Mucosa of descending colon (tissue), 3 donors: ENCODE measurements at places on chromosomes 2 and 18.
A peak's percentile ranks its signal among the peaks of the same experiment; 100 is the strongest.

DNA sequence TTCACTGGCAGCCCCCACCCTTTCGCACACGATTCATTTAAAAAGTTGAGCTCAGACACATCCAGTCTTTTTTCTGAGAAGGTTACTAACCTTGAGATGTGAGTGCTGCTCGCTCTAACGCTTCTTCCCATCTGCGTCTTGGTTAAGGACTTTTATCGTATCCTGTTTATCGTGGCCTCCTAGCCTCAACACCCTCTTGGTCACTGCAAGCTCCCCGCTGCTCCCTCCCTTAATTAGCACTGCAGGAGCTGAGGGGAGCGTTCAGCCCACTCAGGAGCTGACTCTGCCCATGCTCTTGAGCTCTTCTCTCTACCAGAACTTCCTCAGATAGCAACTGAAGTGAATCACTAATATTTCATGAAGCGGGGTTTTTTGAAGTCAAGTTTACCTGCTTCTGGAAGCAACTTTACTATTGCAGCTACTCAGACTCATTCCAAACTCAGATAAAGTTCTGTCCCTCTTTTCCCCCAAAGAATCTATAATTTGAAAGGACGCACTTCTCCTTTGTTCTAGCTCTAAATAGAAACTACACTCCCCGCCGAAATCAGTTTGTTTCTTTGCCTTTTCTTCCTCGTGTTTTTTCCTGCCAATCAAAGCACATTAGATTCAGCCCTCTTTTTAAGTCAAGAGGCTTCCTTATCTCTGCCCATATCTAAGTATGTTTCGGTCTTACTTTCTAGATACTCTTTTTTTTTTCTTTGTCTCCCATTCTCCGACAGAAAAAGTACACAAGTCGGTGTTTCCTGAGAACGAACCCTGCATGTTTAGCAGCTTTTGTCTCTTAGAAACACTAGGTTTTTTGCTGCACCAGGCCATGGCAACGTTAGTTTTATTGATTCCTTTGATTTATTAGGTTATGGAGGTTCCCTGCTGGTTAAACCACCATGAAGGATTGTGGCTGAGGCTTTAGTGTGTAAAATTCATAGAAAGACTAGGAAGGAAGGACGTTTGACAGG, 9.3 kb upstream of the CD226 start:
- DNase-seq = no peak

GRCh38 chr2:156457523-156458517, 21.6 kb downstream of the GPD2 start:
- no peak for DNase-seq

DNA sequence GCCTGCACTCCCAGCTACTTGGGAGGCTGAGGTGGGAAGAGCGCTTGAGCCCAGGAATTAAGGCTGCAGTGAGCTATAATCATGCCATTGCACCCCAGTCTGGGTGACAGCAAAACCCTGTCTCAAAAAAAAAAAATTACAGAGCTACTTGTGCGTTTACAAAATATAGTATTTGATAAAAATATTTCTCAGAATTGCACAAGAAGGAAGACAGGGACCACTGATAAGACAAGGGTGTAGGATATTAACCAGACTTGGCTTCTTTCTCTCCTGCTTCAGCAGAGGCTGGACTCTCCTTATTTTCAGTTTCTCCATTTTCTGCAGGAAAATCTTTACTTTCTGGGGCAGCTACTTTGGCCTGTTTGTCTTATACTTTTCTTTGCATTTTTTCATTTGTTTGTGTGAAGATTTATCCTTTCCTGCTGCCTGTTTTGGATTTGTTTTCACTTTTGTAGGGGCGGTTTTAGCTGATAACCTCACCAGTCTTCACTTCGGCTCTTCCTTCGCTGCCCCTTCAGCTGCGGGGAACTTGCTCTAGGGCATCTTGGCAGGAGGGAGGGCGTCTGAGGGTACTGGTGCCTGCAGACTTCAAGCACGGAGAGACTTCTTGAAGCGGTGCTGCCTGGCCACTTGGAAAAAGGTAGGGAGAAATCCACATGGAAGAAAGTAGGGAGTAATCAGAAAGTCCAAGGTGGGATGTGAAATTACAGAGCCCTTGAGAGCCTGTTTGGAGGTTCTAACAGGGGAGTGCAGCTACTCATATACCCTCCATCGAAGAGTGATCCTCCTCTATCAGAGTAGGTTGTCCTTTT, 14.9 kb upstream of the ZDBF2 start:
- no peak for DNase-seq

GRCh38 chr2:230861552-230862255, 3.0 kb upstream of the ITM2C start:
- DNase-seq = no peak

DNA sequence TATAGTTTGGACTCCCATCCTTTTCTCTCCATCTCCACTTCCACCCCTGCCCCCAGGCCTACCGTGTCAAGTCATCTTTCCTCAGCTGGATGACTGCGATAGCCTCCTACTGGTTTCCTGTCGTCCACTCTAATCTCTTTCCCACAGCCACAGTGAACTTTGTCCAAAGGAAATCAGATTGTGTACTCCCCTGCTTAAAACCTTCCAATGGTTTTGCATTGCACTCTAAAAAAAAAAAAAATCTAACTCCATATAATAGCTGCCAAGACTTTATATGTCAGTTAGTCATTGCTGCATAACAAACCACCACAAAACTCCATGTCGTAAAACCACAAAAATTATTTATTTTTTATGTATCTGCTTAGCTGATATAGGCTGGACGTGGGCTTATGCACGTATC, 160.2 kb upstream of the CCDC68 start:
- DNase-seq = no peak

DNA sequence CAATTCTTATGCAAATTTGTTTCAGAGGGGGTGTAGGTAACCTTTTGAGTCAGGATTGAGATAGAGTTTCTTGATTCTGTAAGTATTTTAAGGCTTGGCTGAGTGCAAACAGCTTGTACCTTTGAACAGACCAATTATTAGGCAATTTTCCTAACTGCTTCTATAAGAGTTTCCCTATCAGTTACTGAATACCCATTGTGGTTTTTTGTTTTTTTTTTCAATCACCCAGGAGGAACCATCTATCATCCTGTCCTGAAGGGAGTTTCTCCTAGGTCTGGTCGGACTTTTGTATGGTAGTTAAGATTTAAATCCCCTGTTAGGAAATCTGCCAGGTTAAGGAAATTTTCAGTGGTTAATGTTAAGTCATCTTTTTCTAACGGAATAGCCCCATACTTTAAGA, 319.4 kb upstream of the SLC39A10 start:
- DNase-seq = no peak

DNA sequence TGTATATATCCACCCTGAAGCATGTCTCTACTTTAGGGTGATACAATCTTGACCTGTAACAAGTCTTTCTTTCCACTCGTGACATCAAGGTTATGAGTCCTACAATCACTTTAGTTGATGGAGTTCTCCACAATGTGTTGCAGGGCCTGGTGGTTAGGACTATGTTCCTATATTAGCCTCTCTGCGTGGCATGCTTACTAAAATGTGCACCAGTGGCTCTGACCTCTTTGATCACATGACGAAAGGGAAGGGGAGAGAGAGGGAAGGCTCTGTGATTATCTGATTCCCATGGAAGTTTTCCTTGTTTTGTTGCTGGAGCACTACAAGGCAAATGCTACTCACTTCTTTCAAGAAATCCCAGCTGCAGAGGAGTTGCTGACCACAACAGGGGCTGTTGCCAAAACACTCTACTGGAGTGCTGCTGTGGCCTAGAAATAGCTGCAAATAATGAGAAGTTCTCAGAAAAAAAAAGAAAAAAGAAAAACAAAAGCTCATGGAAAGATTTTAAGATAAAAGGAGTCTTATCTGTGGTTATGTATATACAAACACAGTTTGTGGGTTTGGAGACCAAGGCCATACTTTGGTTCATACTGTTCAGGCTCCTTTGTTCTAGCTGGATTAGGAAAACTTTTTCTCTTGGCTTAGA, 272.8 kb upstream of the MMADHC start:
- DNase-seq = no peak

GRCh38 chr2:47771211-47771610, 11.7 kb upstream of the MSH6 start:
- DNase-seq = no peak

GRCh38 chr2:170554278-170554955, 160.7 kb upstream of the SP5 start:
- no peak for DNase-seq

DNA sequence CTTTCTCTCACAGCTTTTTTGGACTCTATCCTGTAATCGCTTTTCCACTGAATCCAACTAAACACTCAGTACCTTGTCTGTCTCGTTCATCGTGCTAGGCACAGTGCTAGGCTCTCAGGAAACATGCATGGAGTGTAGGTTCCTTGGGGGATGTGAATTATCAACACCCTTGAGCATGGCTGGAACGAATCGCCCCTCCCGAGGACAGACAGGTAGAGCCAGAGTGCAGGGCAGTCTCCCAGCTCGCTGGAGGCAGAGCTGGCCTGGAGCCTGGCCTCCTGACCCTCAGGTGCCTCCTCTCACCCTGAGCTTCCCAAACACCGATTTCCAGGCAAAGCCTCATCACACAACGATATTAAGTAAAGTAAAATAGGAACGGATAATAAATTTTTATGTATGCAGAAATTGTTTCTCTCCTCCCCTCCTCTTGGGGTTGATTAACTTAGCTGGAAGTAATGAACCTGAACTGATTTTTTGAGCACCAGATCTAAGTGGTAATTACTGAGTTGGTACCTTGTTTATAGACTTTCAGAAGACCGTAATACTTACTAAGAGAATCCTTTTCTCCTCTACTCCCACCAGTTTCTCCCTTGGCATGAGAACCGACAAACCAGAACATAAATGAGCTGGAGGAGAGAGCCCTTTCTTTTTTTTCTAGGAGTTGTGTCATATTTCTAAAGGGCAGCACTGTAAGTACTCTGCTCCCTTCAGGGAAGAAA, 90.5 kb downstream of the MSH2 start:
- no peak for DNase-seq

GRCh38 chr2:16090650-16091575, 150.6 kb downstream of the MYCN start:
- DNase-seq = no peak

- no peak for DNase-seq
Observed at GRCh38 chr2:47234456-47234855, 79.3 kb upstream of the STPG4 start.

- no peak for DNase-seq
Observed at GRCh38 chr2:96408616-96409015, 73.0 kb downstream of the NCAPH start.

- DNase-seq = peak; percentile 66
Observed at GRCh38 chr2:67650291-67651133, 253.4 kb downstream of the ETAA1 start.

DNA sequence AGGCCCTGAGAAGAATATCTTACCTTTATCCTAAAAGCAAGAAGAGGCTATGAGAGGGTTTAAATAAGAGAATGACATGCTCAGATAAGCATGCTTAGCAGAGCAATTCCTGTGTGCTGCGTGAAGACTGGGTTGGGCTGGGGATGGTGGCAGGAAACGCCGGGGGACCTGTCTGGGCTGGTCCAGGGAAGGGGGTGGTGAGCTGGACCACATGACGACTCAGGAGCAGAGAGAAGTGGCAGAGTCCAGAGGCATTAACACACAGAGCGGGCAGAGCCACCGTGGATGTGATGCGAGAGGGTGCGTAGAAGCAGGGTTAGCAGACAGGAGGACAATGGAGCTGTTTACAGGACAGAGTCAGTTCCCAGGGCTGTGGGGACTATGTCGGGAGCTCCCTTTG, 84.5 kb downstream of the ZBTB7C start:
- no peak for DNase-seq

DNA sequence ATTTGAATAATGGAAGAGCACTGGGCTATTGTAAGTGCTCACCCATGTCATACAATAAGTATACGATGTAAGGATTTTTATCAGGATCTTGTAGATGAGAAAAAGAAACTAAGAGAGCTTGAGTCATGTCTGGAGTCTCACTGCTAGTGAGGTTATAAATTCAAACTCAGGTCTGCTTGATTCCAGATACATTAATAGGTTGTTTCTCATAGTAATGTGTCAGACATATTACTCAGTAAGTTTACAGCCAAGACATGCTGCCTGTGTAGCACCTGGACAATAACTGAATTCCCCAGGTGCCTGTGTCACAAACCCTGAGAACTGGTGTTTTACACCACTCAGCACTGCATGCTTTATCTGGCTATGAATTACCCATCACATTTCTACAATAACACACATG, 216.9 kb upstream of the LRP1B start:
- no peak for DNase-seq

- no peak for DNase-seq
Observed at GRCh38 chr2:72747344-72747743, 78.5 kb downstream of the EXOC6B start.

DNA sequence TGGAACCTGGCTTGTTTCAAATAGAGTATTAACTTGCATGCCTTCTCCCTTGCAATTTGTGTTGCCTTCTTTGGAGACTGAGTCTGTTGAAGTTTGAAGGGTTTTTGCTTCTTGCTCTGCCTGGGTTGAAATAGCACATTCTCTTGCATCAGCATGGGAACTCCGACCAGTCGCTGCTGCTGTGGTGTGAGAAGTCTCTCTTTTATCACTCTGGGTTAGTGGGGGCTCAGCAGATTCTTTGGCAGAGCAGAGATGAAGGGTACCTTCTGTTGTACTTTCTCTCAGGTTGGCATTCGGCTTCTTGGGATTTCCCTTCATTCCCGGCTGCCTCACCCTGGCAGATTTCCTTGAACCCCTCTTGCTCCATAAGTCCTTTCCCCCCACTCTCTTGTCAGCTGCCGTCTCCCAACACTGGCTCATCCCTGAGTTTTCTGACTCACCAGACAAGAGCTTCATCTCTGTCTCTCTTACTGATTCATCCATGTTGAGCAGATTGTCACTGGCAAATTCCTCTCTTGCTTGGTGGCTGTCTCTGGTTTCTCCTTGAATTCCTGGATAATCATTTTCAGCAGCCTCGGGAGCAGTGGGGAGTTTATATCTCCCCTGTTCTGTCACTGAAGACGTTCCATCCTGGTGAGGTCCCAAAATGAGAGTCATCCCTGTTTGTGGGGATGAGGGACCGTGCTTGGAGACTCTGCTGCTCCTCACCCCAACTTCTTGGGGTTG, 49.9 kb downstream of the ALPK2 start:
- no peak for DNase-seq

DNA sequence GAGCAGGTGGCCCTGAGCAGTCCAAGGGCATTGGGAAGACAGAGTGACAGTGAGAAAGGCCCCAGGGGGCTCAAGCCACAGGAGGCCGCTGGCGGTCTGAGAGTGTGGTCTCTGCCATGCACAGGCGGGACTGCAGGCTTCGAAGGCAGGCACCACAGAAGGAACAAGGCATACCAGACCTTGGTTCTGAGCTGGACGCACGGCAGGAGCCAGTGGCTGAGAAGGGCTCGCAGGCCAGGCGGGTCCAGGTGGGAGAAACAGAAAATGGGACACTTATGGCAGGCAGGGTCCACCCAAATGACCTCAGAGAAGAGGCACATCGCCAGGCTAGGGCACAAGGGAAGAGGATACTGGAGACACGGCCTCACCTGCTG, 14.9 kb downstream of the HJURP start:
- no peak for DNase-seq

DNA sequence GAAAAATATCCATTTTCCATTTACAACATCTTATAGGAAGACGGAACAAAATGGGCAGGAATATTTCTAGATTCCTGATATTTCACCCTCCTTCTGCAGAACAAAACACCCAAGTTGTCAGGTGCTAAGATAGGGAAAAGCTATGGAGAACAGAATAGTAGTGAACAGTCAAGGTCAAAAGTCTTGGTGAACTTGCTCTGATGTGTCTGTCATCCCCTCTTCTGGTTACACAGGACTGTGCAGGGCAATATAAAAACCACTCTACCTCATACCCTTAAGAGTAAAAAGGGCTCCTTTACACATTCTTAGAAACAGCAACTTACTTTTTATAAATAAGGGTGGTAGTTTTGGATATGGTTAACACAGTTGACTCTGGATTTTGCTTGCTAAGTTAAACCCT, 4.4 kb downstream of the MYL1 start:
- no peak for DNase-seq

- no peak for DNase-seq
Observed at GRCh38 chr18:39604836-39605235, 2039.2 kb upstream of the CELF4 start.
